SJCRH30 (cell line): ENCODE measurements at places on chromosomes 7 and 10. TPM values are rescaled to one million over a fixed set of nuclear protein-coding genes. Genes with fewer than 3 reads are reported as not detected.

DNA sequence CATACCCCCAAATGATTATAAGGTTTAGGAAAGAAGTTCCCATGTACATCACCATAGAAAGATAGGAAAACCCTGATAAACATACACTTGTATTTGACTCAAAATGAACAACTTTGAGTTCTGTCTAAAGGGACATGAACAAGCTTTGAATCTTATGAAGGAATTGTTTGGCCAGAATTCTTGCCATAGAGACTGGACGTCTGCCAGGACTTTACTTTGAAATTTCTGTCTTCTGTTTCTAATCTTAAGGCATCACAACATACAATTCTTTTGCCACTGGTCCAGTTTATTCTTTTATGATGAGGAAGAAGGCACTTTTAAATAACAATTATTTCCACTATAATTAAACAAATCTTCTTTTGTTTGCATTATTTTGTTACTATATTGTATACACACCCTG, 26.2 kb upstream of the CYP26C1 start:
- H3K36me3 ChIP-seq: no peaks in the 10 kb centered on the region
- H3K4me3 ChIP-seq: no peak overlapping the region
- no peak overlapping the region for H3K27ac ChIP-seq
- DNase-seq: no peak
- H3K4me1 ChIP-seq: no peaks in the 10 kb centered on the region

GRCh38 chr10:106795619-106796018, 368.9 kb downstream of the SORCS1 start:
- no peak overlapping the region for H3K27ac ChIP-seq
- no peaks in the 10 kb centered on the region for H3K27me3 ChIP-seq
- H3K36me3 ChIP-seq: no peaks in the 10 kb centered on the region
- H3K4me3 ChIP-seq: no peak overlapping the region

DNA sequence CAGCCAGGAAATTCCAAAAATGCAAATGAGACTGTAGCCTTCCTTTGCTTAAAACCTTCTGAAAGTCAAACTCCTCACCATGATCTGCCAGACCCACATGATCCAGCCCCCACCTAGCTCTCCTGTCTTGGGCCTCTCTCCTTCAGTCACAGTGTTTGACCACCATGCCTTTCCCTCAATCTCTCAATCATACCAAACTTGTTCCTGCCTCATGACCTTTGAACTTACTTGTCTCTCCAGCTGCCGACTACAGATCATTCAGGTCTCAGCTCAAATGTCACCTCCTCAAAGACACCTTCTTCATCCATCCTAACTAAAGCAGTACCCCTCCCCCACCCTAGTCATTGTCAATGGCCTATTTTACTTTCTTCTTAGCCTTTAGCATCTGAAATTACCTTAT, 9.3 kb upstream of the ADD3 start:
- H3K4me3 ChIP-seq: no peak overlapping the region
- no peaks in the 10 kb centered on the region for H3K4me1 ChIP-seq
- no peak for DNase-seq
- no peaks in the 10 kb centered on the region for H3K36me3 ChIP-seq
- H3K27me3 ChIP-seq: no peaks in the 10 kb centered on the region

DNA sequence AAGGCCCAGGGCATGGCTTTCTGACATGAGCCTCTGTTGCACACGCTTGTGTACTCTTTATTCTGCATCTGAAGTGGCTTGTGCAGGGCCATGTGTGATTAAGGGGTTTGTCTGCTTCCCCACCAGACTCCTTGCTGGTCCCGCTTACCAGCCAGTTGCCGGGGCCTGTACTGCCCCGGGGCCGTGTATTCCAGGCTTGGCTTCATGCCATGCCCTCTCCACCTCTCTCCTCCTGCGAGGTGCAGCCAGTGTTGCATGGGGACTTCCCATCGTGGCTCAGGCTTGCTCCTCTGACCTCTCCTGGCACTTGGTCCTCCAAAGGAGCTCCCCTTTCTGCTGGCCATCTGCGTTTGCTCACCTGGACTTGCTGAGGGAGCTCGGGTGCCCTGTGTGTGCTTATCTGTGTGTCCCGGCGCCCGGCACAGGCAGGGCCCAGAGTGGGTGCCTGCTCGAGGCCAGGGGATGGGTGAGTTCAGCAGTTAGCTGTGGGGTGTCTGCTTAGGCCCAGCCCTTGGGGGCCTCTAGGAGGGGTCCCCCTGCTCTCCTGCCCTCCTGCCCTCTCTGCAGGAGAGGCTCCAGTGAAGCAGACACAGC, 11.0 kb upstream of the C10orf143 start:
- H3K4me1 ChIP-seq: no peaks in the 10 kb centered on the region
- H3K27ac ChIP-seq: no peak overlapping the region
- H3K36me3 ChIP-seq: no peaks in the 10 kb centered on the region
- no peak overlapping the region for H3K4me3 ChIP-seq

DNA sequence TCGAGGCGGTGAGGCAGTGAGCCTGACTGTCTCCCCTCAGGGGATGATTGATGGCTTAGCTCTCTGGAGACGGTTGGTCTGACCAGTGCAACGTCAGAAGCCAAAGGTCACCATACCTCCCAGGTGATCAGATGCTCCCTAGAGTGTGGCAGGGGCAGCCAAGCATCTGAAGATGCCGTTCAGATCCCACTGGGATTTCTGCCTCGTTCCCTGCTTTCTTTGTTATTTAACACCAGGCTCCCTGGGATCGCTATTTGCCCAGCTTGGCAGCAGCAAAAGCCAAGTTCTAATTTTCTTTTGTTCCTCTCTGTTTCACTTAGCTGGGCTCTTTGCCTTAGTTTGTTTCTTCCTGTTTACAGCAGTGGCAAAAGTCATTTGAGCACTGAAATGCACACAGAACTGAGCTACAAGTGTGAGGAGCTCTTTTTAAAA, 53.5 kb upstream of the SVIL start:
- no peak overlapping the region for H3K27ac ChIP-seq
- no peaks in the 10 kb centered on the region for H3K27me3 ChIP-seq
- no peak overlapping the region for H3K4me3 ChIP-seq
- DNase-seq: no peak
- H3K4me1 ChIP-seq: peaks cover 22% of the 10 kb centered on the region

GRCh38 chr7:16619979-16620408, 25.6 kb downstream of the ANKMY2 start:
- H3K36me3 ChIP-seq: peaks cover 35% of the 10 kb centered on the region
- H3K27me3 ChIP-seq: no peaks in the 10 kb centered on the region
- no peaks in the 10 kb centered on the region for H3K4me1 ChIP-seq
- no peak overlapping the region for H3K27ac ChIP-seq

- H3K27ac ChIP-seq: no peak overlapping the region
- H3K36me3 ChIP-seq: no peaks in the 10 kb centered on the region
- DNase-seq: no peak
- H3K4me3 ChIP-seq: no peak overlapping the region
Measured at GRCh38 chr7:31500656-31501055, 13.2 kb upstream of the ITPRID1 start.

DNA sequence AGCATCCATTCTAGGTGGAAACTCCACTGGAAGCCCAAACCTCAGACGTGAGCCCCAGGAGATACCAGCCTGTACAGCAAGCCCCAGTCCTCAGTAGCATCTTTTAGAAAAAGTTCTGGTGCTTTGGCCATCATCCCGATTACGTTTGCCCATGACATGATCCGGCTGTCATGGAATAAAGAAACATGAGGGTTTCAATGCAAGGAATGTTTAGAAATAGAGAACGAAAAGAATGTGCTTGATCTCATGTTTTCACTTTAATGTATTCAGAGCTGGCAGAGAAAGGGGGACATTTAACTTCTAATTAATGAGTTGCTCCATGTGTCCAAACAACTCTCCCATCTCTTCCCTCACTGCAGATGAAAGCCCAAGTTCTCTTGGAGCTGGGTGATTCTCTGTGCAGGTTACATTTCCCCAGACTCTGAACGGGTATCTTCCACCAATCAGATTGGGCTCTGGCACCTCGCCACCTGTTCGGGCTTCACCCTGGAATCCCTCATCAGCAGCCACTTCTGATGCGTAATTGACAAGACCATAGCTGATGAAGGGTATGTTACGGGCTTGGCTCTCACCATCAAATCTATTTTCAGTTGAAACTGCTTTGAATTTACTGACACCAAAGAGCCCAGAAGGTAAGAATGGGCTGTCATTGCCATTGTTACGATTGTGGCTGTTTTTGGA, 165.3 kb downstream of the PLXNA4 start:
- DNase-seq: no peak
- H3K27me3 ChIP-seq: no peaks in the 10 kb centered on the region
- H3K4me3 ChIP-seq: no peak overlapping the region
- H3K4me1 ChIP-seq: no peaks in the 10 kb centered on the region

DNA sequence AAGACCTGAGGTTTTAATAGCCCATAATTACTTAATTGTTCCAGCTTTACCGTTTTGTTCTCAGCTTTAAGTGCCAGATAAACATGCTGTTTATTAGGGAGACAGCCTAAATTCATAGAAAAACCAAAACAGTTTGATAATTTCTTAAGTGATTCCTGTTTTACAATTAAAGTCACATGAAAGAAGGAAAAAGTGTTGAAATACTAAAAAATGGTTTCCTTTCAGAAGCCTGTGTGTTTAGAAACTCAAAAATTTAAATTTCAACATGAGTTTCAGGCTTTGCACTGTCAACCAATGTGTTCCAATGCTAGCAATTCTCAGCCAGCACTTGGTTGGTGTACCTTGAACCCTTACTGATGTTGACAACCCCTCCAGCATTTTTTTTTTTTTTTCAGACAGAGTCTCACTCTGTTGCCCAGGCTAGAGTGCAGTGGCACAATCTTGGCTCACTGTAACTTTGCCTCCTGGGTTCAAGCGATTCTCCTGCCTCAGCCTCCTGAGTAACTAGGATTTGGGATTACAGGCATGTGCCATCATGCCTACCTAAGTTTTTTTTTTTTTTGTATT, 135.3 kb downstream of the ICA1 start:
- no peak overlapping the region for H3K27ac ChIP-seq
- H3K36me3 ChIP-seq: no peaks in the 10 kb centered on the region
- DNase-seq: no peak
- no peak overlapping the region for H3K4me3 ChIP-seq
- H3K27me3 ChIP-seq: no peaks in the 10 kb centered on the region
- no peaks in the 10 kb centered on the region for H3K4me1 ChIP-seq

GRCh38 chr10:99297033-99297432, 32.1 kb upstream of the CNNM1 start:
- no peaks in the 10 kb centered on the region for H3K36me3 ChIP-seq
- H3K4me3 ChIP-seq: no peak overlapping the region
- DNase-seq: no peak
- H3K27me3 ChIP-seq: no peaks in the 10 kb centered on the region
- H3K27ac ChIP-seq: no peak overlapping the region

- H3K27me3 ChIP-seq: no peaks in the 10 kb centered on the region
- no peaks in the 10 kb centered on the region for H3K36me3 ChIP-seq
- H3K27ac ChIP-seq: no peak overlapping the region
Measured at GRCh38 chr7:1576521-1577253, 6.9 kb upstream of the PSMG3 start.

- H3K27me3 ChIP-seq: no peaks in the 10 kb centered on the region
- no peak overlapping the region for H3K27ac ChIP-seq
- no peaks in the 10 kb centered on the region for H3K36me3 ChIP-seq
- H3K4me3 ChIP-seq: no peak overlapping the region
- no peak for DNase-seq
- no peaks in the 10 kb centered on the region for H3K4me1 ChIP-seq
Measured at GRCh38 chr10:74755273-74755672, 71.1 kb upstream of the KAT6B start.

DNA sequence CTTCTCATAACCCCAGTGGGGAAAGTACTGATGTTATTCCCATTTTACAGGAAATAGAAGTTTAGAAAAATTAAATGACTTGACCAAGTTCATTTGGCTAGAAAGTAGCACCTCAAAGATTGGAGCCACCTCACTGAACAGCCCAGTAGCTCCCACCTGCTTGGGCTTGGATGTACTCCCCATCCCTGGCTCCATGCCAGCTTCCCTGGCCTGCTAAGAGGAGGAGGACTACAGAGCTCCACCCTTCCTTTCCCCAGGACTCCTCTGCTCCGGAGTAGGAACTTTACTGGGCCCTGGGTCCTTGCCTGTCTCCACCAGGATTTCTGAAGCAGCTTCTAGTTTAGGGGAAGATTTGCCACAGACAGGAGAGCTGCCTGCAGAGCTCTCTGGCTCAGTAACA, 3.1 kb downstream of the HPS6 start:
- no peak overlapping the region for H3K4me3 ChIP-seq
- no peaks in the 10 kb centered on the region for H3K36me3 ChIP-seq
- no peaks in the 10 kb centered on the region for H3K4me1 ChIP-seq
- DNase-seq: peak; percentile 40

DNA sequence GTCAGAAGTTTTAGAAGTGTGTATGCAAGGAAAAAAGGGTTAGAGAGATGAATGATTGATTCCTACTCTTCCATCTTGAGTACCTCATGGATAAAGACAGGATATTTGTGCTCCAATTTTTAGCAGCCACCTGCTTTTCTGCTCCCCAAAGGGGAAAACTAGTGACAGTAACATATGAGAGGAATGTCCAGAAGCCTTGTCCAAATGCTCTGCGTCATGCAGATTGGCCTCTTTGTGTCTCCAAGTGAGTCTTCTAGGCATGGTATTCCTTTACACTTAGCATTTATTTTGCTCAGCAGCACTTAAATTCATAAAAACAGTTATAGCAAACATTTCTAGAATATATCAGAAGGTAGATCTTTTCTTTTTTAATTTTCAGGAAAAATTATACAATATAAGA, 306.8 kb downstream of the CNTNAP2 start:
- DNase-seq: no peak
- no peak overlapping the region for H3K27ac ChIP-seq
- no peaks in the 10 kb centered on the region for H3K4me1 ChIP-seq

DNA sequence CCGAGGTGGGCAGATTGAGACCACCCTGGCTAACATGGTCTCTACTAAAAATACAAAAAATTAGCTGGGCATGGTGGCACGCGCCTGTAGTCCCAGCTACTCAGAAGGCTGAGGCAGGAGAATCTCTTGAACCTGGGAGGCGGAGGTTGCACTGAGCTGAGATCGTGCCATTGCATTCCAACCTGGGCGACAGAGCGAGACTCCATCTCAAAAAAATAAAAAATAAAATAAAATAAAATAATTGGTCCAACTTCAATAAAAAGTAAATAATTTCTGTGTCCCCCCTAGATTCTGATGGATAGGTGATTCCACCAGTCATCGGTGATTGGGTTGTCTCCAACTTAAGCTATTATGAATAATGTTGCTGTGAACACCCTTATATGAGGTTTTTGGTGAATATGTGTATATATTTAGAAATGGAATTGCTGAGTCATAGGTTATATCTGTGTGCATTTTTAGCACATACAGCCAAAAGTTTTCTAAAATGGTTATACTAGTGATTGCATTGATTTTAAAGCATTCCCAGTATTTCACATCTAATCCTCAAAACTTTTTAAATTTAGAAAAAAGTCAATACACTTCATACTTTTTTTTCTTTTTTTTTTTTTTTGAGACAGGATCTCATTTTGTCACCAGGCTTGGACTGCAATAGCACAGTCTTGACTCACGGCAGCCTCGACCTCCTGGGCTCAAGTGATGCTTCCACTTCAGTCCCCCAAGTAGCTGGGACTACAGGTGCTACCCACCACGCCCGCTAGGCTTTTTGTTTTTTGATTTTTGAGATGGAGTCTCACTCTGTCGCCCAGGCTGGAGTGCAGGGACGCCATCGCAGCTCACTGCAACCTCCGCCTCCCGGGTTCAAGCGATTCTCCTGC, 13.7 kb upstream of the SRPK2 start:
- H3K4me3 ChIP-seq: no peak overlapping the region
- H3K27ac ChIP-seq: no peak overlapping the region
- no peaks in the 10 kb centered on the region for H3K27me3 ChIP-seq
- no peak for DNase-seq

VPS37D gene
- total RNA-seq: 0.53 and 1.2 TPM in 2 replicates

ZPBP gene
- not detected in 2 replicates for total RNA-seq

MRM2 gene
- 39.6 and 42.4 TPM in 2 replicates for total RNA-seq

ADAM8 gene
- 0.56 and 0.67 TPM in 2 replicates for total RNA-seq

SHH gene
- total RNA-seq: not detected in 2 replicates

NKX2-3 gene
- total RNA-seq: not detected in 2 replicates

CTAGE8 gene
- total RNA-seq: not detected in 2 replicates

CHN2 gene
- total RNA-seq: 3.5 and 4.7 TPM in 2 replicates

SPDYE2 gene
- total RNA-seq: 0.10 TPM in 1 of 2 replicates, not detected in the other

PIP gene
- not detected in 2 replicates for total RNA-seq

ZNF777 gene
- total RNA-seq: 8.2 and 9.4 TPM in 2 replicates

CYP2C19 gene
- not detected in 2 replicates for total RNA-seq
